Hepatocyte (in vitro differentiated cells): ENCODE measurements at places on chromosomes 4 and X. TPM values are rescaled to one million over a fixed set of nuclear protein-coding genes. Genes with fewer than 3 reads are reported as not detected.

DNA sequence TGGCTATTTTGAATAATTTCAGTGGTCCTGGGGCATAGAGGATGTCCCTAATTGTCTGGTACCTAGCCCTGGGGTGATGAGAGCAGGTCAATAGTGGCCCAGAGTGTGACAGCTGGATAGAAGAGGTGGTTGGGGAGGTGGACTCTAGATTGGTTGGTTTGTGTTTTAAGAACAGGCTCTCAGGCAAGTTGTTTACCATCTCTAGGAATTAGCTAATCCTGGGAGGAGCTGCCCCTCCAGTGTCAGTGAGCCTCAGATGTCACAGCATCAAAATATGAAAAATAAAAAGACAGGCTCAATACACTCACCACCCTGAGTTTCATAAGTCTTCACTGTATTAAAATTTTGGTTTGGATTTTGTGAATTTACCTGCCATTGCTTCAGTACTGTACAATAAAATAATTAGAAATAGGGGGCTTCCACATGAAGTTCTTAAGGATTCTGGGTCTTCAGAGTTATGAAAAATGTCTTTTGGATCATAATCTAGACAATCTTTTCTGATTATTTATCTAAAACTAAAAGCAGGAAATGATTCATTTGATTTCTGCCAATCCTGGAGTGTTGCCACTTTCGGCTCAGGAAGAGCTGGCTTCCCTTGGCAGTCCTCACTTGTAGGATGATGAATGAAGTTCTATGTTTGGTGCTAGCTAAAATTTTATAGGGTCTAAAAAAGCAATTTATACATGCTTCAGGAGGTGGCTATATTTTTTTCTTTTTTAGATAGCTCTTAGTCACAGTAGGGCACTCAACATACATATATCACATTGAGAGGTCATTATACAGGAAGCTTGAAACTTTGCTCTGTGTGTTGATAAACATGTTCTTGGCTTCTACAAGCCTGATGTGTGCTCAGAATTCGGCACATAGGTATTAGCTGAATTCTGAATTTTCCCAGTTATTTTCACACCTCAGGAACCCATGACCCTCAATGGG lies 395.1 kb downstream of the RAB28 start:
- no peak overlapping the region for H3K4me3 ChIP-seq
- H3K27me3 ChIP-seq, result no peaks in the 10 kb centered on the region
- DNase-seq, result no peak
- H3K27ac ChIP-seq, result no peak overlapping the region
- no peaks in the 10 kb centered on the region for H3K36me3 ChIP-seq

DNA sequence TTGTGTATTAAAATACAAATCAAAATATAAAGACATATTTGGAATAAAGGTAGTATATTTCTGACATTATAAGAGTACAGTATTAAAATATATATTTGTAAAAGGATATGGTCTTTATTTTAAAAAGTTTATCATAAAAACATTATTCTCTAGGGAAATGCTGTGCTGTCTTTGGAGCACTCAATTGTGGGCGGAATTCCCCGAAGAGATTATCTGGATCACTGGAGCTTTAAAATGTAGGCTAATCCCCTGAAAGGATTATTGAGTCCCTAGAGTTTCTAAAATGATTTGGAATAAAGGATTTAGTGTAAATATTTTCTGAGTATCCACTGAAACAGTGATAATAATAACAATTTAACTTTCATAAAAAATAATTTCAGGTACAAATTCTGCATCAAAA lies 1239.4 kb downstream of the TECRL start:
- no peak overlapping the region for H3K4me3 ChIP-seq
- H3K36me3 ChIP-seq, result no peaks in the 10 kb centered on the region
- DNase-seq, result no peak
- no peak overlapping the region for H3K27ac ChIP-seq
- no peaks in the 10 kb centered on the region for H3K4me1 ChIP-seq
- no peaks in the 10 kb centered on the region for H3K27me3 ChIP-seq

GRCh38 chrX:81390237-81390636 lies 188.3 kb downstream of the SH3BGRL start:
- no peak for DNase-seq
- no peak overlapping the region for H3K4me3 ChIP-seq
- no peaks in the 10 kb centered on the region for H3K36me3 ChIP-seq

GRCh38 chr4:172573899-172574298 lies 594.7 kb upstream of the GALNT7 start:
- no peaks in the 10 kb centered on the region for H3K36me3 ChIP-seq
- H3K4me3 ChIP-seq, result no peak overlapping the region
- H3K4me1 ChIP-seq, result no peaks in the 10 kb centered on the region
- no peak for DNase-seq
- no peak overlapping the region for H3K27ac ChIP-seq

DNA sequence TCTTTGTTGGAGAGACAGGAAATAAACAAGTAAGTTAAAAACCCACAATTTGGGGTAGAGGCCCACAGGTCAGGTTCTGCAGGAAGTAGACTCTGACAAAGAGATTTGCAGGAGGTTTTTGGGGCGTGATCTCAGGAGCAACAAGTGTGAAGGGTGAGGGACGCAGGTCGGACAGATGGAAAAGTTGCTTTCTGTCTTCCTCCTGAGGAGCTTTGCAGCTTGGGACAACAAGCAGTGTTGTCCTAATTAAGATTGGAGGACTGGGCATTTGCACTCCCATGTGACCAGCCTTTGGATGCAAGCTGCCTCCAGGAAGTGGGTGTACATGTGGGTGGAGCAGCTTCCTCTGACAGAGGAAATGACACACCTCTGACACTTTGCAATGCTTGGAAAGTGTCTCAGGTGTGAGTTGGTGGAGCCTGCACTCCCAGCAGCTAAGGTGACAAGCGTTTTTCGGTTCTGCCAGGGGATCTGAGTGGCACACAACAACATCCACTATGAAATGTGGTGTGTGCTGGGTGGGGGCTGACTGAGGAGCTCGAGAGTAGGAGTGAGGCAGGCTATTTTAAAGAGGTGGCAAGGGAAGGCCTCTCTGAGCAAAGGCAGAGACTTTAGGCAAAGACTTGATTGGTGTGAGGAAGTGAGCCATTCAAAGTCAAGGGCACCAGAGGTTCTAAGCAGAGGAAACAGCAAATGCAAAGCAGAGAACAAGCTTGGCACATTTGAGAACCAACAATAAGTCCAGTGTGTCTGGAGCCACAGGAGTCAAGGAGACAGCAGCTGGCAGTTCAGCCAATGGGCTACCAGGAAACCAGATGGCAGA lies 339.8 kb upstream of the GATB start:
- no peaks in the 10 kb centered on the region for H3K36me3 ChIP-seq
- no peaks in the 10 kb centered on the region for H3K27me3 ChIP-seq
- peak overlapping the region; percentile 79 for H3K27ac ChIP-seq
- H3K4me1 ChIP-seq, result peaks cover 18% of the 10 kb centered on the region

DNA sequence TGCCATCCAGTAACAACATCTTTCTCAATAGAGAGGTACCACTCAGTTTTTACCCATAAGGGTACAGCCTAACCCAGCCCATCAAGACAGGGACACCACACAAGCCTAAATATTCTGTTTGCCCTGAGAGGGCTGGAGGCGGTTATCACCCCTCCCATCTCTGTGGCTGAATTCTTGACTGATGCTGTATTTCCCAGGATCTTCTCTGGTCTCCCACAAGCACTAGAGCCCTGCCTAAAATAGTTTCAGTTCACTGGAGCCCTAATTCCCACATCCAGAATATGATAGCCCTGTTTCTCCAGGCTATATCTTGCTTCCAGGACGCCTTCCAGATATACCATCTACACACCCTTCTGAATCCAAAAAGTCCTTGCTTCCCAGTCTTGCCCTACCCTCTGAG lies 91.6 kb upstream of the NMU start:
- no peaks in the 10 kb centered on the region for H3K27me3 ChIP-seq
- no peak overlapping the region for H3K27ac ChIP-seq
- no peaks in the 10 kb centered on the region for H3K4me1 ChIP-seq
- DNase-seq, result no peak
- H3K4me3 ChIP-seq, result no peak overlapping the region
- H3K36me3 ChIP-seq, result no peaks in the 10 kb centered on the region

DNA sequence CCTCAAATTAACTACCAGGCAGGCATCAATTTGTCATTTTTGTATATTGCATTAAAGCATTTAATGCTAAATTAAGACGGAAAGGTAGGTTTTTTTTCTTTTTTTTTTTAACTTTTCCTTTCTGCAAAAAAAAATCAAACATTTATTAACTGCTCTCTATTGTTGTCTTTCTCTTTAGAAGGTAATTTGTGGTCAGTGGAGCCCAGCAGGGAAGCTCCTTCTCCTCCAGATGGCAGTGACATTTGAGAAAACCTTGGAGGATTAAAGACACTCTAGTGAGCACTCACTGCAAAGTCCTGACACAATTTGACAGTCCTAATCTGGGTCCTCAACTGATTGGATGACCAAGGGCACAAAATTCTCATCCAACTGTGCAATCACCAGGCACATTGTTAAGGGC lies 102.4 kb downstream of the SLIT2 start:
- no peaks in the 10 kb centered on the region for H3K36me3 ChIP-seq
- no peak overlapping the region for H3K27ac ChIP-seq
- no peak for DNase-seq
- H3K4me3 ChIP-seq, result no peak overlapping the region
- H3K27me3 ChIP-seq, result no peaks in the 10 kb centered on the region

GRCh38 chr4:22029803-22030202 lies 81.2 kb upstream of the KCNIP4 start:
- H3K36me3 ChIP-seq, result no peaks in the 10 kb centered on the region
- no peak overlapping the region for H3K4me3 ChIP-seq
- no peak overlapping the region for H3K27ac ChIP-seq
- no peak for DNase-seq
- no peaks in the 10 kb centered on the region for H3K27me3 ChIP-seq
- no peaks in the 10 kb centered on the region for H3K4me1 ChIP-seq

DNA sequence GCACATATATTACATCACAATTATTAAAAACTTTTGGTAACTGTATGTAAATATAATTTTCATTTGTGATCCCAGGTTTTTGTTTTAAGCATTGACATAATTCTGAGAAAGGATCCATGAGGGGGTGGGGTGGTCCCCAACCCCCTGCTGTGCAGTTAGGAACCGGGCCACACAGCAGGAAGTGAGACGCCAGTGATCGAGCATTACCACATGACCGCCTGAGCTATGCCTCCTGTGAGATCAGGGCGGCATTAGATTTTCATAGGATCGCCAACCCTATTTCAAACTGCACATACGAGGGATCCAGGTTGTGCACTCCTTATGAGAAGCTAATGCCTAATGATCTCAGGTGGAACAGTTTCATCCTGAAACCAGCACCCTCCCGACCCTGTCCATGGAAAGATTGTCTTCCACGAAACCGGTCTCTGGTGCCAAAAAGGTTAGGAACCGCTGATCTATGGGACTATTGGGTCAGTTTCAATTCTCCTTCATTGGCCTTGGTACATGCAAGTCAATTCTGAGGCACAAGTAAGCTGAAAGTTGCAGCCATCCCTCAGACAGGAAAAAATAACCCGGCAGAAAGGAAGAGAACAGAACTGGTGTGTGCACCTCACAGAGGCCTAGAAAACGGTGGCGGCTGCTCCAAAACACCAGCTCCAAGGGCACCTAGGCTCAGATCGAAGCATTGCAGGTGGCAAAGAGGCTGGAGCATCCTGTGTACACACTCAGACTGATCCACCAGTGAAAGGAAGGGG lies 7.0 kb upstream of the TMSB4X start:
- H3K4me3 ChIP-seq, result no peak overlapping the region
- no peaks in the 10 kb centered on the region for H3K27me3 ChIP-seq
- DNase-seq, result no peak

DNA sequence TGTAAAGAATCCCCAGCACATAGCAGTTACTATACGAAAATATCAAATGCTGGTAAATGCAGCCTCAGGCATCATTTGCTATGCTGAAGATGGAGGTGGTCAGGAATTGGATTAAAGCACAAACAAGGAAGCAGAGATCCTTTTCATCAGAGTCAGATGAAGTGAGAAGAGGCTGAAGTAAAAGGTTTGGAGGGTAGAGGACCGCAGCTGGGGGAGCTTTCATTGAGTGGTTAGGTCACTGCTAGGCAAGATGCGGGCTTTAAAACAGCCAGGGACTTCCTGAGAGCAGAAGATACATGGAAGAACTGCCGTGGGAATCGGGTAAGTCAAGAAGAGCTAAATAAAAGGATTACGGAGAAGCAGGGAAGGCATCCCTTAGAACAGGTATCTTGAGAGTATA lies 351.4 kb downstream of the UNC5C start:
- H3K4me3 ChIP-seq, result no peak overlapping the region
- no peak for DNase-seq
- H3K27ac ChIP-seq, result no peak overlapping the region
- no peaks in the 10 kb centered on the region for H3K36me3 ChIP-seq

DNA sequence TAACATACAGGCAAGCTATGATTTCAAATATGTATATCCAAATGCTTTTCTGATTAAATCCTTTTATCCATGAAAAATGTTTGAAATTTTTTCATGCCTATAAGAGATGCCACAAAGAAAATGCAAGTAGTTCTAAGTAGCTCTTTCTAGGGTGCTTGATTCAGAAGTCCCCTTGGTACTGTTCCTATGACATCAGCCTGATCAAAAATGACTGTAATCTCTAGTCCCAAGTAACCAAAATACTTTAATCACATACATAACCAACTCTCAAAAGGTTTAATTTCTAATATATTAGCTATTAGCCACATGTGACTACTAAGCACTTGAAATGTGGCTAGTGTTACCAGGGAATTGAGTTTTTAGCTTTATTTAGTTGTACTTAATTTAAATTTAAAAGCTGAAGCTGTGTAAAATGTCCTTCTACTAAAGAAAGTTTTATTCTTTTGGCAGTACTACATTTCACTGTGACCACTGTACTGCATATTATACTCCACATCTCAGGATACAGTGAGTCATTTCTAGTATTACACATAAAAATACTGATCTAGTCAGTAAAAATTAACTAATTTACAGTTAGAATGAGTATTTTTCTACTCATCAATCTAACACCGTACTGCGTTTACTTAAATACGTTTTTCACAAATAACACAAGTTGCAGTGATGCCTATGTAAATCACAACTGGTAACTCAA lies 33.9 kb downstream of the FBXW7 start:
- no peak overlapping the region for H3K27ac ChIP-seq
- H3K4me1 ChIP-seq, result no peaks in the 10 kb centered on the region
- H3K27me3 ChIP-seq, result no peaks in the 10 kb centered on the region
- no peak for DNase-seq
- H3K4me3 ChIP-seq, result no peak overlapping the region

- H3K4me3 ChIP-seq, result no peak overlapping the region
- H3K27me3 ChIP-seq, result no peaks in the 10 kb centered on the region
- H3K36me3 ChIP-seq, result no peaks in the 10 kb centered on the region
Measured at GRCh38 chr4:76883147-76883546, 14.8 kb downstream of the SOWAHB start.

- peak; percentile 45 for DNase-seq
- no peaks in the 10 kb centered on the region for H3K4me1 ChIP-seq
- no peaks in the 10 kb centered on the region for H3K36me3 ChIP-seq
- no peak overlapping the region for H3K4me3 ChIP-seq
Measured at GRCh38 chrX:39162322-39162735, 361.1 kb downstream of the MID1IP1 start.

ALB gene
- 25,578 and 26,686 TPM in 2 replicates for total RNA-seq

RAB9B gene
- total RNA-seq, result 2.4 and 3.6 TPM in 2 replicates

MAGEB6B gene
- not detected in 2 replicates for total RNA-seq

TEX13B gene
- not detected in 2 replicates for total RNA-seq
